Spinal cord (tissue), 10 donors: ENCODE measurements at places on chromosomes 4 and X. TPM values are rescaled to one million over a fixed set of nuclear protein-coding genes. Genes with fewer than 3 reads are reported as not detected.

DNA sequence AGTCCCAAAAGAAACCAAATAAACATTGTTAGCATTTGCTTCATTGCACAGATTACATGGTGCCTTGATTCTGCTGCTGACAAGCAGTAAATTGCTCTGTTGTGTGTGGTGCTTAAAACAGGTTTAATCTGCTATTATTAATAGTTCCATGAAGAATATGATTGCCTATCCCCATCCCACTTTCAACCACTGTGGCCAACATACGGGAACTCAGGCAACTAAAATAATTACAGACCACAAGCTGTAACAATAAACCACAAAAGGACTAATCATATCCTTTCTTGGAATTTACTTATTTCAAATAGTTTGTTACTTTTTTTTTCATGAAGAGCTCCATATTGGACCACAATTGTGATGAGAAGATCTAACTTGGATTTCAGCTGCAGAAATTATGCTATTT lies 131.5 kb downstream of the PACRGL start:
- DNase-seq: no peak

GRCh38 chrX:118495958-118496762 lies 545 bp downstream of the DOCK11 start:
- peak; percentile 6 for DNase-seq

The FRMD7 gene
- 2.4 TPM for total RNA-seq

DNA sequence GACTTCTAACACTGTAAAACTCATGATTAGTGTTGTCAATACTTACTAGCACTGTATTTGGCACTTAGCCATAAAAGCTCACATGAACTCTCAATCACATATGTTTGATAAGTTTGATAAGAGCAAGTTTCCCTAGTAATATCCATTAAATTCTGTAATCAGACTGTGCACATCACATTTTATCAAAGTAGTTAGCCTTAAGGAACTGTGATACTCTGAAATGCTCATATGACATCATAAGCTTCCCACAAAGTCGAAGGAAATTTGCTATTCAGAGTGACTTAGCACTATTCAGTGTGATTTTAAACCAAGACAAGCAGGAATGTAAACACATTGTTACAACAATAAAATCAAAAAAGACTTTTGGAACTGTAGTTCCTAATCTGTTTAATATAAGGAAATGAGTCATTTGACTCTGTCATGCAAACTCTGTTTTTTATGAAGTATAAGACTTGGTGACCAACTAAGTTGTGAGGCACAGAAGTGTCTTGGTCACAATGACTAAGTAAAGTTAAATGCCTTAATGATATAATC lies 6.7 kb downstream of the SLC7A11 start:
- DNase-seq: no peak

GRCh38 chr4:184293552-184293951 lies 75.9 kb upstream of the ENPP6 start:
- DNase-seq: no peak

The CLOCK gene
- 26.1 TPM for total RNA-seq

DNA sequence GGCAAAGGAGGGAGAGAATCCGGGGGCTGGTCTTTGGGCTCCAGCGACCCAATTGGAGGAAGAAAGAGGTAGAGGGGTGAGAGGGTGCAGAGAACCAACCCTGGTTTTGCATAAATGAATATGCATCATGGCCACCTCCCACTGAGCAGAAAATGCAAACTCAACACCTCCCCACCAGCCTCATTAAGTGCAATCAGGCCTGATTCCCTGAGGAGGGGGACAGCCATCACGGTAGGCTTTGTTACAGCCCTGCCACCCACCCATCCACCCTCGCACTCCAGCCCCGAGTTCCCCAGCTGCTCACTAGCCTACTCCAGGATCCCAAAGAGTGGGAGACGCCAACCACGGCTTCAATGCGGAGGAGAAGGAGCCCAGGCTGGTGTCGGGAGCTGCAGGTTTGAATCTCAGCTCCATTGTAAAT lies 48.3 kb upstream of the MAN2B2 start:
- no peak for DNase-seq

DNA sequence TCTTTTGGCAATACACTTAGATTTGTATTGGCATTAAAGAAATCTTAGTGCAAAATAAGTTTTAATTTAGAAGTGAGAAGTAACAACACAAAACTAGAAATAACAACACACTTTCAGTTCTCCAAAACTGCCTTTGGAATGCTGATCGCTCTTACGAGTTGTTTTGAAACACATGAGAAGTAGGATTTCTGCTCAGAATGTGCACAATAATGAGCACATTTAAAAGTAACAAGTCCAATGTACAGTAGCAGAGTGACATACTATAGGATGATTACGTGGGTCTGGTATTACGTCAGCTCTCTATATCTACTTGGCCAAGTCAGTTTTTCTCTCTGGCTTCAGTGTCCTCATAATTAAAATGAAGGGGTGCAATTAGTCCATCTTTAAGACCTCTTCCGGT lies 164.8 kb downstream of the CHM start:
- DNase-seq: no peak

GRCh38 chr4:140238351-140239056 lies 84.5 kb upstream of the MAML3 start:
- no peak for DNase-seq
